ENCODE measurements at places on chromosomes 6 and 20. TPM values are rescaled to one million over a fixed set of nuclear protein-coding genes. Genes with fewer than 3 reads are reported as not detected.

Gene CLIC5
- 2.2 TPM for total RNA-seq

Gene NCR2
- 1.3 TPM for total RNA-seq

Gene CLPSL1
- total RNA-seq = not detected

Gene SLC25A27
- total RNA-seq = not detected

Gene SLC17A9
- 57.8 TPM for total RNA-seq

Gene LRRC73
- total RNA-seq = 0.26 TPM

Gene PKHD1
- not detected for total RNA-seq

Gene OR2B6
- not detected for total RNA-seq

Gene TRIM40
- not detected for total RNA-seq

Gene C6orf52
- 2.3 TPM for total RNA-seq

Gene NELFE
- total RNA-seq = 70.8 TPM

Gene RRBP1
- 64.3 TPM for total RNA-seq

Gene ARID1B
- total RNA-seq = 60.9 TPM

Gene FOXC1
- not detected for total RNA-seq

Gene RHAG
- total RNA-seq = not detected

Gene POU5F1
- total RNA-seq = not detected

Gene HM13
- total RNA-seq = 127 TPM

Gene MAPK13
- 42.6 TPM for total RNA-seq

Gene KCNQ5
- total RNA-seq = 10.0 TPM

Gene MARCKS
- 0.08 TPM for total RNA-seq

Gene PBOV1
- total RNA-seq = not detected

Gene PPIL6
- total RNA-seq = not detected

Gene NKX2-2
- not detected for total RNA-seq

Gene STX11
- 13.9 TPM for total RNA-seq

Gene AFDN
- 20.9 TPM for total RNA-seq

Gene ZNF391
- total RNA-seq = 1.1 TPM

Gene ZNF343
- 8.7 TPM for total RNA-seq

Gene CTCFL
- total RNA-seq = not detected

Gene SLC22A7
- total RNA-seq = not detected

Gene PHACTR1
- 0.61 TPM for total RNA-seq

Gene CAGE1
- 0.16 TPM for total RNA-seq

Gene PROKR2
- total RNA-seq = not detected

Gene SLC17A1
- not detected for total RNA-seq

Gene TULP1
- total RNA-seq = not detected

Gene CCN6
- not detected for total RNA-seq

Gene PRKN
- total RNA-seq = not detected

Gene BYSL
- 43.1 TPM for total RNA-seq

Gene TGM3
- not detected for total RNA-seq

Gene CCN5
- not detected for total RNA-seq

Gene PROCR
- total RNA-seq = 1.3 TPM

Gene MEP1A
- not detected for total RNA-seq

Gene TGM6
- total RNA-seq = not detected

Gene CRIP3
- not detected for total RNA-seq

Gene C20orf204
- total RNA-seq = 7.6 TPM

Gene CPXM1
- 0.11 TPM for total RNA-seq

Gene NCOA3
- 57.4 TPM for total RNA-seq

Gene EMILIN3
- not detected for total RNA-seq

Gene KIF16B
- total RNA-seq = 3.2 TPM

Gene BPIFB2
- not detected for total RNA-seq

Gene HEY2
- total RNA-seq = not detected

Gene PRRT1
- total RNA-seq = 0.37 TPM

Gene COX4I2
- total RNA-seq = not detected

Gene PLAGL1
- total RNA-seq = 7.4 TPM

Gene HLA-DQA1
- total RNA-seq = 2.7 TPM

Gene OR2J3
- total RNA-seq = not detected

Gene FRK
- total RNA-seq = 0.03 TPM

Gene LKAAEAR1
- total RNA-seq = 0.61 TPM

Gene OVOL2
- total RNA-seq = not detected

Gene BEND6
- not detected for total RNA-seq
